T-cell (primary cell): ENCODE measurements at places on chromosomes 13 and 19. TPM values are rescaled to one million over a fixed set of nuclear protein-coding genes. Genes with fewer than 3 reads are reported as not detected.

- no peak for DNase-seq
These were observed 406.2 kb downstream of the DLEU7 start for GRCh38 chr13:50437252-50437651.

TINCR gene
- 2.2 TPM for total RNA-seq

DNA sequence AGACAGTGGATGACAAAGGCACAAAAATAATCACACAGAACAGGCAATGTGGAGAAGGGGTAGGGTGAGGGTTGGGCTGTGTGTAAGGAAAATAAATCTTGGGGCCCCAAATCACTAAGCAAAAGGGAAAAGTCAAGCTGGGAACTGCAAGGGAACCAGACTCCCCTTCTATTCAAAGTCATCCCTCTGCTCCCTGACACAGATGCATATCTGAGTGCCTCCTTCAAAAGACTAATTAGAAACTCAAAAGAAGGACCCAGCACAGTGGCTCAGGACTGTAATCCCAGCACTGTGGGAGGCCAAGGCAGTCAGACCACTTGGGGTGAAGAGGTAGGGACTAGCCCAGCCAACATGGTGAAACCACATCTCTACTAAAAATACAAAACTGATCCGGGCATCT, 18.3 kb downstream of the ZNF611 start:
- DNase-seq = no peak

GRCh38 chr19:35879068-35879467, 10.7 kb downstream of the APLP1 start:
- no peak for DNase-seq

DNA sequence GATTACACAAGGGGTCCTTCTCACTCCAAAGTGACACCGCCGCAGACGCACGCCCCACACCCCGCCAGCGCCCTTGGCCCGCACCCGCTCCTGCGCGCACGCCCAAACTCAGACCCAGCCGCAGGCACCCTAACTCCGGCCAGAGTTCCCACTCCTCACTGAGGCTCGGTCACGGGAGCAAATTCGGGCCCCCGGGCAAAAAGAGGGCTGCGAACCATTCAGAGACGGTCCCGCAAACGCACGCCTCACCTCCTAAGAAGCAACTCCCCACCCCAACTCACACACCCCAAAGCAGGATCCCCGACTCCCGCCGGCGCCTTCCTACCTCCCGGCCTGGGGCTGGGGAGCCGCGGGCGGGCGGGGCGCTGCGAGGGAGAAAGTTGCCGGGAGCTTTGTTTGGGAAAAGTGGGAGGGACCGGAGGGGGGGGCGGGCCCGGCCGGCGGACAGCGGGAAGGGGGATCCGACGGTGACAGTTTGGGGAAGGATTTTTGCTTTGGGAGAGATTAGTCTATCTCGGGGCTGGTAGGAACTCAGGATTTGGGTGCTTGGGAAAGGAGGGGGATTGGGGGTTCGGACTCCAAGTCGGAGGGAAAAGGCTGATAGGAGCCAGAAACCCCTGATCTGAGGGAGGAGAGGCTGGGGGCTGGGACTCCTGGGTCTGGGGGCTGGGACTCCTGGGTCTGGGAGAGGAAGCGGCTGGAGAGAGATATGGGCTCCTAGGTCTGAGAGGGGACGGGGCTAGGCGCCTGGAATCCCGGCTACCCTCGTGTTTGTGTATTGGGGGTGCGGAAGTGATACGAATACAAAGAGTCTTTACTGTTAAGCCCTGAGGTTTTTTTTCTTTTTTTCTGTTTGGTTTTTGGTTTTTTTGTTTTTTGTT, at the start of gene TEAD2:
Gene TEAD2, minus strand, starts transcription at position 369 of the 881 bp plus-strand sequence. CDS start 2,341 bp downstream, outside the sequence.
- DNase-seq = no peak

DNA sequence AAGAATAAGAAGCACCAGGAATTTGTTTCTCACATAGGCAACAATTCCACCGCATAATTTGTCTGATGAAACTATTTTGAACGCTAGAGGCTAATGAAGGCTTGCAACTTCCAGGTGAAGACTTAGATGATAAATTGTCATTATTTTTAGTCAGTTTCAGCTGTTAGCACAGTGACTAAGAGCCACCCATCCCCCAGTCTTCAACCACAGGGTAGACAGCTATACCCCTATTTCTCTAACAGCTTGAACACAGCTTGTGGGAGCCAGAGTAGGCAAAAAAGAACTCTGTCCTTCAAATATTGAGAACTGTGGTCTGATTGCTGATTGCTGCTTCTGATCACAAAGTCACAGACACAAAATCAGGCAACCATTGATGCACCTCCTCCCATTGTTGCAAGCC, 1124.8 kb upstream of the PRR20A start:
- DNase-seq = no peak

DNA sequence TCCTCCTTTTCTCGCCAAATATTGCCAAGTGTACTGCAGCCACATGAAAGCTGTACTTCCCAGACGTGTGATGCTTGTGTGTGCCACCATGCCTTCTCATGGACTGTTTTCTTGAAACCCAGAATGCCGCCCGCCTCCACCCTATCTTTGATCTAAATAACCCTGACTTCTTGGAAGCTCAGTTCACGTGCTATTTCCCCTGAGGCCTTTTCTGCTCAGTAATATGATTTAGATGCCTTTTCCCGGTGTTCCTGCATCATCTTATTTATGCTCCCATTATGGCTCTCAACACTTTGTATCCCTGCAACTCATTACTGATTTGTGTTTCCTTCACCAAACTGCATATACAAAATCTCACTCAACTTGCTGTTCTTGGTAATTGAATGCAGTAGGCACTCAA, 116.1 kb downstream of the USP12 start:
- DNase-seq = no peak

GRCh38 chr19:8487137-8487851, 15.1 kb downstream of the PRAM1 start:
- DNase-seq = peak; percentile 65

GRCh38 chr19:12833738-12834565, 427 bp downstream of the RTBDN start:
- no peak for DNase-seq

SCEL gene
- not detected for total RNA-seq
